ENCODE measurements at places on chromosomes 12 and 14. TPM values are rescaled to one million over a fixed set of nuclear protein-coding genes. Genes with fewer than 3 reads are reported as not detected.
A peak's percentile ranks its signal among the peaks of the same experiment; 100 is the strongest.

PRICKLE1 gene
- polyA plus RNA-seq = 29.3 TPM

DNA sequence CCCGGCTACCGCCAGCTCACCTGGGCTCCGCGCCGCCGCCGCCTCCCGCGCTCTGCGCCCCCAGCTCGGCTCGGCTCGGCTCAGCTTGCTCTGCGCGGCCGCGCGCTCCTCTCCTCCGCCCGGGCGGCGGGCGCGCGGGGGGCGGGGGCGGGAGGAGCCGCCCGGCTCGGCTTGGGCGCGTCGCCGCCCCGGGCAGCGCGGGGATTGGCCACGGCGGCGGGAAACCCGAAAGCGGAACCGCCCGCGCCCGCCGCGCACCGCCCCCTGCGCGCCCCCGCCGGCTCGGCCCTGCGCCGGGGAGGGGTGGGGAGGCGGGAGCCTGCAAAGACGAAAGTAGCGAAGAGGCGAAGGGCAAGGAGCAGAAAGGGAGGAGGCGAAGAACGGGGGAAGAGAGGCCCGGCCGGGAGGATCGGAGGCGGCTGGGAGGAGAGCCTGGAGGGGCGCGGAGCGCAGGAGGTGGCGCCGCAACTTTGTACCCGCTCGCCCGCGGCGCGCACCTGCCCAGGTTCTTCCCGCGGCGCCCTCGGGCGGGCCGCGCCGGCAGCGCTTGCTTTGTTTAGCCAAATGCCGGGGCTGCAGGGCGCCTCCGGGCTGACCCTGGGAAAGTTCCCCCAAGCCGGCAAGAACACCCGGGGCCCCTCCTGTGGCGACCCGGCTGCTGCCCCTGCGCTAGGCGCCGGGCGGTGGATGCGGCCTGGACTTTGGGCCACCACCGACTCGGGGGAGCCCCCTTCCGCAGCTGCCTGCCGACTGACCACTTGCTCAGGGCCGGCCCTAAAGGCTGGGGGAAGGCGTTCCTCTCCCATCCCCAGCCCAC is at the start of gene CAMKK2:
Gene CAMKK2, minus strand, starts transcription at position 92 of the 817 bp plus-strand sequence. CDS start 22,183 bp downstream, outside the sequence.
- DNase-seq = peak; percentile 91

DNA sequence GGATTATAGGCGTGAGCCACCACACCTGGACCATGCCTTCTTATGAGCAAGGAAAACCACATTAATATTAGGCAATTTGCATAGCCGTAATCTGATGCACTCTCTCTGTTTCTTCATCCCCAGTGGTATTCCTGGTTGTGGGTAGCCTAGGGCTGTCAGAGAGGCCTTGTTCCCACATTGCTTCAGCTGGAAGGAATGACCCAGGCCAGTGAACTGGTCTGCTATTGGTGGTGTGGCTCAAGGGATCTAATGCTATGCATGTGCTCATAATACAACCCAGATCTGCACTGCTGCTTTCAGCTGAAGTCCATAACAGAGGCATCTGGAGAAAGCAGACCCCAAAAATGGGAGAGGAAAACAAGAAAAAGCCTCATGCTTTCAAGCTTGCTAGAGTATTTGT is 33.1 kb upstream of the G2E3 start:
- DNase-seq = no peak

DNA sequence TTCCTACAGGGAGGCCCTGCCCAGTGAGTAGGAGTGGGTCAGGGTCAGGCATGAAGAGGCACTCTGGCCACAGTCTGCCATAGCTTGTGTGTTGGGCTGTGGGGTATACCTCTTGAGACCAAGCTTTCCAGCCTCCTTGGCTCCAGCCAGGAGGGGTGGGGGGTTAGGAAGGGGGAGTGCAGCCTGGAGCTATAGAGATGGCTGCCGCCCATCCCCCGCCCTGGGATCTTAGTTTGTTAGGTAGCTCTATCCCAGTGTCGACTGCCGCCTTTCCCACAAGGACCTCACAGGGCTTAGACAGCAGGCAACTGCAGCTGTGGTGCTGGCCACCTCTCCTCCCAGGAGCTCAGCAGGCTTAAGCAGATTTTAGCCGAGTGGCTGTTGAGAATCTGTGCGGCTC is 216.4 kb downstream of the PLCZ1 start:
- no peak for DNase-seq

DNA sequence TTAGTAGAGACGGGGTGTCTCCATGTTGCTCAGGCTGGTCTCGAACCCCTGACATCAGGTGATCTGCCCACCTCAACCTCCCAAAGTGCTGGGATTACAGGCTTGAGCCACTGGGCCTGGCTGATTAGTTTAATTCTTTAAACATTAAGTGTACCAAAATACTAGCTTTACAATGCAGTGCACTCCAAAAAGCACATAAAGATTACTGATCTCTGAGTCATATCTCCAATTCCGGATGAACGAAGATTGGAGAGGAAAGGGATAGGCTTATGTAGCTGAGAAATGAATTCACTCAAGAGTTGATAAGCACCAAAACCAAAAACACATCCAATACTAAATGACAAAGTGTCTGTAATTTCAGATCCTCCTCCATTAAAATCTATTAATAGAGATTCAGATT is 15.1 kb downstream of the NAV3 start:
- no peak for DNase-seq

- no peak for DNase-seq
Observed at GRCh38 chr14:35416108-35416750, 11.7 kb upstream of the NFKBIA start.

DNA sequence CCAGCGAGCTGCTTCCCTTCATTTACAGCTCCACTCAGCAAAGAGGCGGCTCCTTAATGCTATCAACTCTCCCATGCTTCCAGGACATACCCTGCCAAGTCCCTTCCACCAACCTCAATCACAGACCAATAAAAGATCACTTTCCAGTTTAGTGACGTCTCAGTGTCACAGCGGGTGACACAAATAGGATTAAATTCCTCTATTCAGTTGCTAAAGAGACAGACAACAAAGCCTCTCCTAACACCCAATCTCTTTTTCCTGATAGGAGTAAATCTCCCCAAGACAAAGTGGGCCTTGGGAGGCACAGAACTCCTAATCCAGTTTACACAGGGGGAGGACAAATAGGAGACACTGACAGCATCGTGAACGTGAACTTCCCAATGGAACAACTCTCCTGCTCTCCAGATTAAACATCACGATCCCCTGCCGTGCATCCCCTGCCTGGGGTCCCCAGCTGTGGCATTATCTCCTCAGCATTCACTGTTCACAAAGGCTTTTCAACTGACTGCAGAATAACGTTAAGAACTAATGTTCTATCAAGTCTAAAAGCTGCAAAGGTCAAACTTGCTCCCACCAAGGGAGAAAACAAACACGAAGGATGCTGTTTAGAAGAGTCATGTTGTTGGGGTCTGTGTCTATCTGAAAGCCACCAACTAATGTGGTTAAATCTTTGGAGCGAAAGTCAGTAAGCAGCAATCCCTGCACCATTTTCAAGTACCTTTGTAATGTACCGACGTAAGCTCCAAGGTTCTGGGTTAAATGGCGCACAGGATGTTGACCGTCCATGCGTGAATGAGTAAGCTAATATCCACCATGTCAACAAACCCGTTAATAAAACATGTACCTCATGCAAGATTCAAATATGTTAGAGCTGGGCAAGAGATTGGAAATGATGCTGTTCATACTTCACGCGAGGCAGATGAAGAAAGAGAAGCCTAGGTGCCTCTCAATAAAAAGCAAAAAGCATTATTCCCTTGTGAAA is 31.5 kb downstream of the TMEM132D start:
- DNase-seq = no peak

ATN1 gene
- polyA plus RNA-seq = 91.2 TPM

DNA sequence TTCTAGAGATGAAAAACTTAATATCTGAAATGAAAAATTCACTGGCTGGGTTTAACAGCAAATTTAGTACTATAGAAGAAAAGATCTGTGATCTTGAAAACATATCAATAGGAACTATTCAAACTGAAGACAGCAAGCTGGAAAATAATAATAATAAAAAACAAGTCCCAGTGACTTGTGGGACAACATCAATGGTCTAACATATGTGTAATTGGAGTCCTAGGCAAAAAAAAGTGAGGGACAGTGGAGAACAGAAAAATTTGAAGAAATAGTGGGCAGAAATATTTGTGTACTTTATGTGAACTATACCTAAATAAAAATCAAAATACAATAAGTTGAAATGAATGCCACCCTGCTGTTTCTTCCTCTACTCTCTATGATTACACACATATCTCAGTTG is 2.4 kb upstream of the SERPINA9 start:
- DNase-seq = no peak

DNA sequence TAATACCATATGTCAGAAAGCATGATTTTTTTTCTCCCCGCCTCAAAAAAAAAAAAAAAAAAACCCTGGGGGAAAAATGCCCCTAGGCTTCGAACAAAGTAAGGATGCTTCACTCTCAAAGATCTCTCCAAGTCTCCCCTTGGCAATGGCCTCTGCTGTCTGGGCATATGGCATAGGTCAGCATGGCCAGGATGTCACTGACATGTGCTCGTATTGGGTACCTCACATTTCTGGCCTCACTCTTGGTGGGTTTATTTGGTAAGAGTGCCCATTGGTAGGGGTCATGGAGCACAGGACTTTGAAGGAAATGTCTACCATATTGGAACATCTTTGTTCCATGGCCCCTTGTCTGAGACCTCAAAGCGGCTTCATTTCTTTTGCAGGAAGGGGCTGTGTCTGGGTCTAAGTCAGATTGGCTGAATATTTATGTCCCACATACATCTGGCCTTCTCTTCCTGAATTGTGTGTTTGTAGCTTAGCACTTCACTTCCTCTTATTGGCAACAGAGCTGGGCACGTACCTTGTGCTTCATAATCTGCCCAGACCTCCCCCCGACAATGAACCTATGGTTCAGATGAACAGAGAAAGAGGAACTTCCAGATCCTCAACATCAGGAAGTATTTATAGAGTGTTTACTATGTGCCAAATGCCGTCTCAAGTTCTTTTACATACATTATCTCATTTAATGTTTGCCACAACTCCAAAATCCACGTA is 36.3 kb upstream of the OAS1 start:
- no peak for DNase-seq

DNA sequence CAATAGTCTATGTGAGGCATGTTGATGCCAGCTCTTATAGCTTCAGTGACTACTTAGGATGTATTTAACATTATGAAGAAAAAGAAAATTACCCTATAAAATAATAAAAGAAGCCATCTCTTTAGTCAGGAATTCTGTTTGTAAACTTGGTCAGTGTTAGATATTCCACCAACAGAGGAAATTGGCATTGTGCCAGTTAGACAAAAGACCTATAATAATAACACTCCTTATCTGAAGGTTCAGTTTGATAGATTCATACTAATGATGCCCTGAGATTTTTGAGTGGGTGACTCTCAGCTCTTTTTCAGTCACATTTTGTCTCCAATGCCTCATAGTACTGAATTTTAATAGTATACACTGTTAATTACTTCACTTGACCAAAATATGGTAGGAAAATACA is 6.6 kb downstream of the SYT10 start:
- no peak for DNase-seq

GRCh38 chr14:51733147-51733546 is 81.4 kb downstream of the FRMD6 start:
- DNase-seq = no peak

DNA sequence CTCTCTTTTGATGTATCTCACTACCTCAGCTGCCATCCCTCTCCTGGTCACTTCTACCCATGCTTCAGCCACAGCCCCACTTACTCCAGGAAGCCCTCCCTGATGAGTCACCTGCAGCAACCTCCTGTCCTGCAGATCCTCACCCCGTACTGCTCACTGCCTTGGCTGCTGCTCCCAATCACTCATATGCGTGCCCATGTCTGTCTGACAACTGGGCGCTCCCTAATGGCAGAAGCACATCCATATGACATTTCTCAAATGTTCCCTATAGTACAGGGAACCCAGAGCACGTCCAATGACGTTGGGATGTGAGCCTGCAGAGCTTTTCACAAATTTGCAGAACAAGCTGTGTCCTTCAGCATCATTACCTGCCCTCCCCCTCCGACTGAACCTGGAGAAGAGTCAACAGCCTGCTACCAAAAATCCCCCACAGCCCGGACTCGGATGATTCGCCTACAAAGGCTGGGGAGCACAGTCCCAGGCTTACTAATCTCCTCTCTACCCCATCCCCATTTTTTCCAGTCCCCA is 90.0 kb downstream of the SINHCAF start:
- DNase-seq = no peak

DNA sequence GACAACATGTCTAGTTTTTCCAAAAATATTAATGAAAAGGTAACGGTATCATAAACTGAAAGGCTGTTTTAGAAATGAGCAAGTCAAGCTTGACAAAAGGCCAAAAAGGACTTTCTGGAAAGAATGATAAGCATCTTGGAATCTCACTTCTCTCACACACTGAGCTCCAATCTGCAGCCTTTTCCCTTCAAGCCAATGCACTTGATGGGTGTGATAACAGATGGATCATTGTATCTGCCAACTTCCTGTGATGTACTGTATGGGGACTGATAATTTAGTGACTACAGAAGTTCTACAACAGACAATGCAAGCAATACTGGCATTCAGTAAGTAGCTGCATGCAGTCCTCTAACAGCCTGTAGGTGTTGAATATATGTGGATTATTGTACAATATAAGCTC is 147.1 kb downstream of the MED13L start:
- DNase-seq = no peak

SAMD15 gene
- polyA plus RNA-seq = 0.35 TPM

DNA sequence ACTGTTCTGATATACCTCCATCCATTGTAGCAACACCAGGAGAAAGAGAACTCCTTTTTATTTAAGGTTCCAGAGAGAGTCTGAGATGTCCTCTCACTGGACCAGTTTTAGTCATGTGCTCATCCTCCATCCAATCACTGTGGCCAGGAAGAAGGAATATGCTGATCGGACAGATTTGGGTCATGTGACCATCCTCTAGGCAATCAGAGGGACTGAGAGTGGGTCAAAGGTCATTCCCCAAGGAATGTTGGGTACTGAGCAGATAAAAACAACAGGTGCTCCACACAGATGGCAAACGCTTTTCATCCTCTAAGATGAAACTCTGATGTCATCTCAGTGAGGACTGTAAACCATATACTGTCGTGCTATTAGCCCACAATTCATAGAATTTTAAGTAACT is 28.8 kb upstream of the RPH3A start:
- DNase-seq = no peak

- DNase-seq = no peak
Observed at GRCh38 chr14:34081576-34082136, 130.8 kb upstream of the EGLN3 start.
